Body of pancreas (tissue), 4 donors: ENCODE measurements at places on chromosomes 6 and 20. TPM values are rescaled to one million over a fixed set of nuclear protein-coding genes. Genes with fewer than 3 reads are reported as not detected.

GRCh38 chr20:46202766-46203509 is 84.8 kb downstream of the CD40 start:
- DNase-seq: no peak

DNA sequence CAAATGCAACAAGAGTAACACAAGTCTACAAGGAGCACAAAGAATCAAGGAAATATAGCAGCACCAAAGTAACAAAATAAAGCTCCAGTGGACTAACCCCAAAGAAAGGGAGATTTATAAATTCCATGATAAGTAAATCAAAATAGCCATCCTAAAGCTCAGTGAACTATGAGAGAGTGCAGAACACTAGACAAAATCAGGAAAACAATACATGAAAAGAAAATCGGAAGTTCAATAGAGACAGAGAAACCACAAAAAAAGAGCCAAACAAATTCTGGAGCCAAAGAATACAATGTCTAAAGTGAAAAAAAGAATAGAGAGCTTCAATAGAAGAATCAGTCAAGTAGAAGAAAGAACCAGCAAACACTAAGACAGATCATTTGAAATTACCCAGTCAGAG is 247.3 kb upstream of the TENT5A start:
- DNase-seq: no peak

GRCh38 chr6:77987035-77987384 is 334.2 kb downstream of the MEI4 start:
- no peak for DNase-seq

GRCh38 chr20:21109144-21109543 is 3.0 kb upstream of the LINC00237 start:
- no peak for DNase-seq

- no peak for DNase-seq
Observed at GRCh38 chr20:3084283-3084985, at the start of gene AVP. Gene AVP (minus strand): TSS chr20:3084724. CDS start chr20:3084674, 50 bp downstream.

DNA sequence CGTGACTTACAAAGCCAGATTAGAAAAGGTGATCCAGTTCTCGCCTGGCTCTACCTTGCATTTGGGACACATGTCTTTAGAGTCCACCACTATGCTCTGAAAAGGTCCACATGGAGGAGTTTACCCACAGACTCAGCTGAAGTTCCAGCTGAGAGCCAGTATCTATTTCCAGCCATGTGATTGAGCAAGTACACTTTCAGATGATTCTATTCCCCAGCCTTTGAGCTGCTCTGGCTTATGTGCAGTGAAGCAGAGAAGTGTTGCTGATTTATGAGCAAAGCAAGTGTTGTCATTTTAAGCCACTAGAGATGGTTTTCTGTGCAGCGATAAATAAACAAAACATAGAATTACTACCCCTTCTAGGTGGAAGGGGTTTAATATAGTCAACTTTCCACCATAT is 520.8 kb upstream of the RNF217 start:
- DNase-seq: no peak

DNA sequence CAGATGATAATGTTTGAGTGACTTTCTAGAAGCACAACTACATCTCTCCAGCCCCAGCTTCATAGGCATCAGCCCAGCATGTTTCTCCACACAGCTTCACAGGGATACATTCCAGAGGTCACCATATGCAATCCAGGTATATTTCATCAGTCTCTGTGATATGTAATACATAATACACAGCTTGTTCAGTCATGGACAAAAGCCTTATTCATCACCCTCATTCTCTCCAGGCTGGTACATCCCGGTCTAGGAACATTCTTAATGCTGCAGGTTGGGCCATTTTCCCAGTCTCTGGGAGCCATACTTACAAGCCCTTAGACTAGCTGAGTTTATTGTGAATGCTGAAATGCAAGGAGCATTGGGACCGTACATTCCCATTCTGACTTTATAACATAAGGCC is 169.4 kb downstream of the TMEM200A start:
- no peak for DNase-seq

GRCh38 chr20:56949318-56949717 is 317.1 kb downstream of the BMP7 start:
- no peak for DNase-seq

DNA sequence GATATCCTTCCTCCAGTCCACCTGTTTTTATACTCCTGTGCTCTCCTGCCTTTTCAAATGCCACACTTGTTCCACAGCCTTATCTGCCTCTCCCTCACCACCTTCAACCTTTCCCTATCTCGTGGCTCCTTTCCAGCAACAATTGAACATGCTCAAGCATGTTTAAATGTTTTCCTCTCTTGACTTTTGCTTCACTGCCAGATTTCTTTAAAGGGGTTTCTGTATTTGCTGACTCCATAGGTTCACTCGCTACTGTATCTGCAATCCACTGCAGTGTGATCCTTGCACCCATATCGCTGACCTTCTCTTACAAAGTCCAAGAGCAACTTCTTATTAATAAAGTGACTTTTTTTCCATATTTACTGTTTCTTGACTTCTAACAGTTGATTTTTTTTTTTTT is 11.2 kb upstream of the GMNN start:
- peak; percentile 53 for DNase-seq

DNA sequence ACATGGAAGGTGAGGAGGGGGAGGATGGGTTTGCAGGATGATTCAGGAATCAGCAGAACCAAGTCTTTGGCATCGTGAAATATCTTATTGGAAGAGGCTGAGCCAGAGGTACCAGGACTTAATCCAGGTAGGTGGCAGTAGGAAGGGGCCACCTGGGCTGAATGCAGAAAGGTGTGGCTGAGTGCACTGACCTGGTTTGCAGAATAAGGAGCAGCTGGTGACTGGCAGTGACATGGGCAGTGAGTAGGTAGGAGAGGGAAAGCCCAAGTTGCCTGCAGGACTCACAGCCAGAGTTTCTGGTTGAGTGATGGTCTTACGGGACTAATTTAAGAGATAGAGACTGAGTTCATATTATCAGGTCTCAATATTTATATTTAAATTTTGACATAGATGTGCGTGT is 1.1 kb upstream of the PBOV1 start:
- no peak for DNase-seq

DNA sequence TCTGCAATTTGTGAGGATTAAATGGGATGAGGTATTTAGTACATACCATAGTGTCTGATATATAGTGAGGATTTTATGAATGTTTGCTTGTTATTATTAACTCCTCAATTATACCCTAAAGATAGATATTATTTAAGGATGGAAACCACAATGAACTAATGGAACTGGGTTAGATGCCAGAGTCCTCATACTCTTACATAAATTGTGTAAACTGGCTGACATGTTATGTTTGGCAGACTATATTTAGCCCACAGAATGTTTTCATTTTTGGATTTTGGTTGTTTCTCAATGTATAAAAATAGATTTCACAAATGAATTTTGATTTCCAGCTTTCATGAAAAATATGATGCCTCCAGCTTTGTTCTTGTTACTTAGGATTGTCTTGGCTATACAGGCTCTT is 37.6 kb downstream of the HTR1B start:
- DNase-seq: no peak

GRCh38 chr20:46808565-46808964 is 86.1 kb upstream of the EYA2 start:
- no peak for DNase-seq

DNA sequence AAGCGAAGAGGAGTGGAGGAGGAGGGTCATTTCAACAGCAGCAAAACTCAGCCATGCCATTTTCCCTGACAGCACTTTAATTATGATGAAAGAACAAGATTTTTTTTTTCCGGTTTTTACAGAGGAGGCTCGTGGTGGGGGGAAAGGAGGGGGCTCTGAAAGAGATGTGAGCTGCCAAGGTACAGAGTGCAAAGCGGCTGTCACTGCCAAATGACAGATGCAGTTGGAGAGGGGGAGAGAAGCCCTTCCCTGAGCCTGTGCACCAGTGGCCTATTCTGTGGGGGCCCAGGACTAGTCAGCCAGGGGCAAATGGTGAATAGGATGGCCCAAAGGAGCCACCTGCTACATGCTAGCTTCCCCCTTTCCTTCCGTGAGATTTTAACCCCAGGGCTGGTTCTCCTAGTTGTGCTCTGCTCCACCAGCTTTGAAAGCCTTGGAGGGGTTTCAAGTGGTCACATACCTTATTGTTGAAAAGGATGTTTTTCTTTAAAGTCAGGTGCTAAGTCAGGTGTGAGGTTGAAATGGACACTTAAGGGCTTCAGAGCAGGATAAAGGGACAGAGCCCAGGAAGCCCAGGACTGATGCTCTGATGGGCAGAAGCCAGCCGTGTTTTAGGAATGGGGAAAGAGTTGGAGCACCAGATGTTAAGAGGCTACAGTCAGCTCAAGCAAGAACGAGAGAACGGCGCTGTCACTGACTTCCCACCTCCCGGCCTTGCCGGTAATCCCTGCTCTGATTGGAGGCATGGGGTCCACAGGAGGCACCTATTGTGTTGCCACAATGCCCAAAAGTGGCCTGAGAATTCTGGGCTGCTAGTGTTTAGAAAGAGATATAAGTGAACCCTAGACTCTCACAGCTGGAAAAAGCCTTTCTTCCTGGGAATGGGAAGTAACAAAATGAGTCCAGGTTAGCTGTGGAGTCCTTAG is 24.8 kb downstream of the GNAS start:
- DNase-seq: no peak

Gene OR2H1
- total RNA-seq: not detected

Gene MRPS18B
- total RNA-seq: 26.4 TPM

Gene ZBTB46
- total RNA-seq: 4.3 TPM

Gene GATA5
- not detected for total RNA-seq

Gene ARMC12
- total RNA-seq: 0.26 TPM

Gene GJA10
- not detected for total RNA-seq

Gene E2F1
- total RNA-seq: not detected

Gene TNFRSF6B
- 13.8 TPM for total RNA-seq

Gene RFX6
- total RNA-seq: 1.6 TPM
